ENCODE measurements at places on chromosomes 3 and 15. TPM values are rescaled to one million over a fixed set of nuclear protein-coding genes. Genes with fewer than 3 reads are reported as not detected.
A peak's percentile ranks its signal among the peaks of the same experiment; 100 is the strongest.

The CASR gene
- total RNA-seq = not detected

The ZIC4 gene
- not detected for total RNA-seq

- peaks cover 6% of the 10 kb centered on the region for H3K4me1 ChIP-seq
- peak; percentile 48 for DNase-seq
- no peak overlapping the region for H3K4me3 ChIP-seq
- H3K27me3 ChIP-seq = no peaks in the 10 kb centered on the region
- H3K27ac ChIP-seq = no peak overlapping the region
- H3K36me3 ChIP-seq = no peaks in the 10 kb centered on the region
Observed at GRCh38 chr15:56824175-56824574, 90.9 kb upstream of the ZNF280D start.

- H3K4me1 ChIP-seq = peaks cover 12% of the 10 kb centered on the region
- DNase-seq = peak; percentile 90
- H3K4me3 ChIP-seq = no peak overlapping the region
- H3K27ac ChIP-seq = no peak overlapping the region
- H3K27me3 ChIP-seq = no peaks in the 10 kb centered on the region
- peaks cover 1% of the 10 kb centered on the region for H3K36me3 ChIP-seq
Observed at GRCh38 chr3:63940389-63940757, 28.2 kb upstream of the SCAANT1 start.

The SPINT1 gene
- total RNA-seq = 30.1 TPM

GRCh38 chr3:4972652-4973643 is 6.3 kb upstream of the BHLHE40 start:
- H3K36me3 ChIP-seq = no peaks in the 10 kb centered on the region
- no peaks in the 10 kb centered on the region for H3K27me3 ChIP-seq
- peaks cover 15% of the 10 kb centered on the region for H3K4me1 ChIP-seq
- DNase-seq = no peak
- no peak overlapping the region for H3K4me3 ChIP-seq

The GOLGA8J gene
- total RNA-seq = 0.67 TPM

DNA sequence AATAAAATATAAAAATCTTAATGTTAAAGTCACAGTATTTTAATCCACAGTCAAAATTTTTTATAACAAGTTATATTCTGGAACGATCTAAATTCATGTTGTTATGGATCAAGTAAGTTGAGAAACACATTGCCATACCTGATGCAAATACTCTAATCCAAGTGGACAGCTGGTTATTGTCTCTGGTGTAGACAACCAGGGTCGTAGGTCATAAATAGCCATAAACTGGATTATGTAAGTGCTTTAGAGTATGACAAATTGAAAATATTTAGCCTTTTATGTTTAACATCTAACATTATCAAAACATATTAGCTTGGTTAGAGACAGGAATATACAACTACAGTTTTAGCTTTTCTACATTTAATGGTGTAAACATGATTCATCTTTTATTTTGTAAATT is 53.0 kb downstream of the PLSCR2 start:
- DNase-seq = no peak
- H3K4me3 ChIP-seq = no peak overlapping the region
- no peaks in the 10 kb centered on the region for H3K36me3 ChIP-seq
- H3K27ac ChIP-seq = no peak overlapping the region
- H3K27me3 ChIP-seq = no peaks in the 10 kb centered on the region

The ACTC1 gene
- 860 TPM for total RNA-seq

DNA sequence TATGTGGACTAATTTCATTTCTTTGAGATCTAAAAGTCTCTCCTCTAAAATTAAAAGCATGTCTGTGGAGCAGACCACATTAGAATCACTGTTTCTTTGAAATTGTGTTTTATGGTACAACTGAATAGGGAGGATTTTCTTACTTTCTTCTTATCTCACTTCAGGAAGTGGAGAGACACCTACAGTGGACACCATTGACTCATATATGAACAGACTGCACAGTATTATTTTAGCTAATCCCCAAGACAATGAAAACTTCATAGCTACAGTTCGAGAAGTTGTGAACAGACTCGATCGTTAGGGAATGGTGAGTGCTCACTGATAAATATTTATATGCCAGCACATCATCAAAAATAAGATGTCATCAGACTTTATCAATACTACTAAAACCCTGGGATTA is 58.3 kb downstream of the HMG20A start:
- no peak overlapping the region for H3K4me3 ChIP-seq
- H3K27ac ChIP-seq = no peak overlapping the region
- no peak for DNase-seq
- H3K27me3 ChIP-seq = no peaks in the 10 kb centered on the region

DNA sequence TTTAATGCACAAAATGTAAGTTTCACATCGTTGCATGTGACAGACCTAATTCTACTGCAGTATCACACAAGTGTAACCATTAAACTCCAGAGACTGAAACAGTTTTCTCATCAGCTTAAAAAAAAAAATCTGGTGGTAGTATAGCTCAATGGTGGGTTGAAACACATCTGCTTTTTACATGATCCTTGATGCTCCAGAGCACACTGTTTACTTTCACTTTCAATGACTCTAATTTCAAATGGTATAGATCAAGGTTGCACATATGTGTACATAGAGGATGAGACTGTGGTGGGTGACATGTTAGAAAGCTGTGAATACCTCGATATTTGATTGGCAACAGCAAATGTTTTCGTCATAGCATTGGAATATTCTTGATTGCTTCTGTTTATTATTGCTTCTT is 22.4 kb downstream of the MCTP2 start:
- H3K27me3 ChIP-seq = no peaks in the 10 kb centered on the region
- no peaks in the 10 kb centered on the region for H3K36me3 ChIP-seq
- H3K27ac ChIP-seq = no peak overlapping the region
- no peak overlapping the region for H3K4me3 ChIP-seq
- H3K4me1 ChIP-seq = no peaks in the 10 kb centered on the region

DNA sequence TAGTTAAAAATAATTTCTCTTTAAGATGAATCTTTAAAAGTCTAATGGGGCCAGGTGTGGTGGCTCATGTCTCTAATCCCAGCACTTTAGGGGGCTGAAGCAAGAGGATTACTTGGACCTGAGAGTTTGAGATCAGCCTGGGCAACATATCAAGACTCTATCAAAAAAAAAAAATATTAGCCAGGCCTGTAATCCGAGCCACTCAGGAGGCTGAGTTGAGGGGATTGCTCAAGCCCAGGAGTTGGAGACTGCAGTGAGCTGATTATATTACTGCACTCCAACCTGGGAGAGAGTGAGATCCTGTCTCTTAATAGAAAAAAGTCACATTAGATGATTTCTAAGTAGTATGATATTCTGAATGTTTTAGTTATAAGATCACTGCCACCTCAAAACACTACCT is 322.0 kb upstream of the MANF start:
- no peaks in the 10 kb centered on the region for H3K27me3 ChIP-seq
- no peaks in the 10 kb centered on the region for H3K36me3 ChIP-seq
- H3K4me1 ChIP-seq = no peaks in the 10 kb centered on the region
- no peak for DNase-seq
- no peak overlapping the region for H3K4me3 ChIP-seq

GRCh38 chr15:78060232-78060631 is 17.3 kb downstream of the TBC1D2B start:
- H3K4me1 ChIP-seq = peaks cover 32% of the 10 kb centered on the region
- no peaks in the 10 kb centered on the region for H3K36me3 ChIP-seq
- no peak overlapping the region for H3K27ac ChIP-seq
- no peak overlapping the region for H3K4me3 ChIP-seq
- no peak for DNase-seq

DNA sequence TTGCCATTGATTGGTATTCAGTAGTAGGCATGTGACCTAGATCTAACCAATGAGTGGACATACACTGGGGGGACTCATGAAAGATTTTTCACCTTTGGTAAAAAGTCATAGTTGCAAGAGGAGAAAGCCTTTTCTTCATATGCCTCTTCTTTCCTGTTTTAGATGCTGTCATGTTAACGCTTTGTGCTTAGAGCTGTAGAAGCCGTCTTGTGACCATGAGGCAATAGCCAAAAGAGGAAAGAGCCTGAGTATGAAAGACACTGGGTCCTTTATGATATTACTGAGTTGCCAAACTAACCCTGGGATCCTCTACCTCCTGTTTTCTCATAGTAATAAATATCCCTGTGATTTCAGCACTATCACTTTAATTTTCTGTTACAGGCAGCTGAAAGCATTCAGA is 396.0 kb downstream of the FHIT start:
- no peak for DNase-seq
- H3K4me3 ChIP-seq = no peak overlapping the region
- H3K27me3 ChIP-seq = no peaks in the 10 kb centered on the region
- H3K36me3 ChIP-seq = no peaks in the 10 kb centered on the region
- H3K4me1 ChIP-seq = no peaks in the 10 kb centered on the region

GRCh38 chr3:10596746-10597448 is 91.5 kb upstream of the ATP2B2 start:
- H3K4me3 ChIP-seq = no peak overlapping the region
- H3K27ac ChIP-seq = no peak overlapping the region
- H3K27me3 ChIP-seq = peaks cover 9% of the 10 kb centered on the region
- H3K4me1 ChIP-seq = peaks cover 16% of the 10 kb centered on the region
